ENCODE measurements at places on chromosomes 2 and 18. TPM values are rescaled to one million over a fixed set of nuclear protein-coding genes. Genes with fewer than 3 reads are reported as not detected.
A peak's percentile ranks its signal among the peaks of the same experiment; 100 is the strongest.

TXNDC2 gene
- total RNA-seq: 0.49 TPM

KHK gene
- 9.3 TPM for total RNA-seq

CYRIA gene
- total RNA-seq: 12.5 TPM

DNA sequence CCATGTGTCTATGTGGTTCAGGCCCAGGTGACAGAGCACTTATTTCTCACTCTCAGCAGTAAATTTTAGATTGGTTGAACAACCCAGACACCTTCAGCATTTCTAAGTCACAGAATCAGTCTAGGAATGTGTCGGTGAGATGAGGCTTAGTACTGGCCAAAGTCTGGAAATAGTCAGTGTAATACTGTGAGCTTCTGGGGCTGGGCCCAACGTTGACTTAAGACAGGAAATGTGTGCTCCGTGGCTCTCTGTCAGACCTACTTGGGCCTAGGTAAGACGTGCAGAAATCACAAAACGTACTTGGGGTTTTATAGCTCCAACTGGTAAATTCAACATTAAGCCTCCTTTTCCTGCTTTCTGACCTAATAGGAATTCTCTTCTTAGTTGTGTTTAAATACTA, 160.3 kb upstream of the COL3A1 start:
- no peaks in the 10 kb centered on the region for H3K36me3 ChIP-seq
- no peak overlapping the region for H3K4me3 ChIP-seq
- peaks cover 8% of the 10 kb centered on the region for H3K4me1 ChIP-seq
- H3K27me3 ChIP-seq: no peaks in the 10 kb centered on the region
- H3K27ac ChIP-seq: no peak overlapping the region
- no peak for DNase-seq

GRCh38 chr2:223889229-223889628, 51.8 kb upstream of the AP1S3 start:
- H3K27ac ChIP-seq: no peak overlapping the region
- no peaks in the 10 kb centered on the region for H3K4me1 ChIP-seq
- no peak for DNase-seq
- peaks cover 22% of the 10 kb centered on the region for H3K36me3 ChIP-seq
- no peaks in the 10 kb centered on the region for H3K27me3 ChIP-seq

DNA sequence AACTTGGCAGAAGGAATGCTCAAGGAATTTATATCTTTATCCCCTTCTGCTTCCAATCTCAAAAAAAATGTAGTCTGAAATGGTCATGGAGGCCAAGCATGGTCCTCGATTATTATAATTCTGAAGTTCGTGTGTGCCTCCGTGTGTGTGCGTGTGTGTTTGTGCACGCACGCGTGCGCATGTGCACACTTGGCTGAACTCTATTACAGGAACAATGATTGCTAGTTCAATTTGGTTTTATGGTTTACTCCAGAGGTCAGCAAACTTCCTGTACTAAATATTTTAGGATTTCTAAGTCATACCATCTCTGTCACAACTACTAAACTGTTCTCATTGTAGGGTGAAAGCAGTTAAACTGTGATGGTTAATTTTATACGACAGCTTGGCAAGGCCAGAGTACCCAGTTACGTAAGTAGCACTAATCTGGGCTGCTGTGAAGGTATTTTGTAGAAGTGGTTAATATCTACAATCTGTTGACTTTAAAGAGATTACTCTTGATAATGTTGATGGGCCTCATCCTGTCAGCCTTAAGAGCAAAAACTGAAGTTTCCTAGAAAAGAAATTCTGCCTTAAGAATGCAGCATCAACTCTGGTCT, 5.8 kb upstream of the MARCHF7 start:
- DNase-seq: no peak
- H3K36me3 ChIP-seq: no peaks in the 10 kb centered on the region
- H3K27me3 ChIP-seq: no peaks in the 10 kb centered on the region
- peaks cover 16% of the 10 kb centered on the region for H3K4me1 ChIP-seq
- no peak overlapping the region for H3K4me3 ChIP-seq

DNA sequence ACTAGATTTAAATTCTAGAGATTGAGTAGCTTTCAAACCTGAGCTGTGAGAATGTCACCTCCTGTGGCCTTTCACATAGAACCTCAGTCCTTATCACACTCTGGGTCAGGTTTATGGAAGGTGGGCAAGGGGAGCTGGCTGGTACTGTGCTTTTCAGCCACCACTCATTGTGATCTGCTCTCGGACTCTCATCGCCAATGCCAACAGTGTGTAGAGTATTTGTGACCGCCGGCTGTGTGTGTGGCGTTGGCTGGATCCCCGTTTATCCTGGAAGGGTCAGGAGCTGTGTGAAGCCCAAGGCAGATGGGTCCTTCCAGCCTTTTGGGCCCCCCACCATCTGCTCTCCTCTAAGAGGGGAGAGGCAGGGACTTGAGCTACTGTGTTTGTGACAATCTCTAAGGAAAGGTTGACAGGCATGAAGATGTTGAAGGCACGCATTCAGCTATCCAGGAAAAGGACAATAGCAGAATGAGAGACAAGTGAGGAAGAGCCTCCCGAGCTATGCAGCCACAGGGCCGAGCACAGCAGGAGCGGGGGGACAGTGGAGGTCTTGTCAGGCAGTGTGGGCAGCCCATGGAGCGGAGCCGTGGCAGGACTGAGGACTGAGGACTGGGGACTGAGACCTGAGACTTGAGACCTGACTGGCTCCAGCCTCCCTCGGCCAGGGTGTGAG, 107.1 kb upstream of the TPO start:
- H3K27ac ChIP-seq: no peak overlapping the region
- H3K36me3 ChIP-seq: no peaks in the 10 kb centered on the region
- no peaks in the 10 kb centered on the region for H3K27me3 ChIP-seq
- H3K4me1 ChIP-seq: no peaks in the 10 kb centered on the region
- no peak overlapping the region for H3K4me3 ChIP-seq

GRCh38 chr2:193251909-193252308, 1057.2 kb upstream of the TMEFF2 start:
- H3K4me3 ChIP-seq: no peak overlapping the region
- DNase-seq: no peak
- no peaks in the 10 kb centered on the region for H3K36me3 ChIP-seq
- H3K27me3 ChIP-seq: no peaks in the 10 kb centered on the region
- no peak overlapping the region for H3K27ac ChIP-seq
- no peaks in the 10 kb centered on the region for H3K4me1 ChIP-seq

- peaks cover 27% of the 10 kb centered on the region for H3K4me1 ChIP-seq
- H3K27me3 ChIP-seq: no peaks in the 10 kb centered on the region
- no peaks in the 10 kb centered on the region for H3K36me3 ChIP-seq
- H3K4me3 ChIP-seq: no peak overlapping the region
- DNase-seq: no peak
Observed at GRCh38 chr2:131076707-131077106, 16.6 kb downstream of the FAM168B start.

GRCh38 chr2:217291259-217291658, 431.4 kb upstream of the TNP1 start:
- peaks cover 11% of the 10 kb centered on the region for H3K4me1 ChIP-seq
- DNase-seq: no peak
- no peak overlapping the region for H3K4me3 ChIP-seq
- no peaks in the 10 kb centered on the region for H3K27me3 ChIP-seq
- no peak overlapping the region for H3K27ac ChIP-seq
- no peaks in the 10 kb centered on the region for H3K36me3 ChIP-seq

- H3K36me3 ChIP-seq: no peaks in the 10 kb centered on the region
- no peaks in the 10 kb centered on the region for H3K27me3 ChIP-seq
- no peak overlapping the region for H3K27ac ChIP-seq
- no peaks in the 10 kb centered on the region for H3K4me1 ChIP-seq
Observed at GRCh38 chr2:126542247-126542646, 113.7 kb upstream of the GYPC start.

GRCh38 chr2:197986977-197987376, 182.6 kb downstream of the PLCL1 start:
- no peak overlapping the region for H3K4me3 ChIP-seq
- no peak overlapping the region for H3K27ac ChIP-seq
- no peaks in the 10 kb centered on the region for H3K36me3 ChIP-seq

DNA sequence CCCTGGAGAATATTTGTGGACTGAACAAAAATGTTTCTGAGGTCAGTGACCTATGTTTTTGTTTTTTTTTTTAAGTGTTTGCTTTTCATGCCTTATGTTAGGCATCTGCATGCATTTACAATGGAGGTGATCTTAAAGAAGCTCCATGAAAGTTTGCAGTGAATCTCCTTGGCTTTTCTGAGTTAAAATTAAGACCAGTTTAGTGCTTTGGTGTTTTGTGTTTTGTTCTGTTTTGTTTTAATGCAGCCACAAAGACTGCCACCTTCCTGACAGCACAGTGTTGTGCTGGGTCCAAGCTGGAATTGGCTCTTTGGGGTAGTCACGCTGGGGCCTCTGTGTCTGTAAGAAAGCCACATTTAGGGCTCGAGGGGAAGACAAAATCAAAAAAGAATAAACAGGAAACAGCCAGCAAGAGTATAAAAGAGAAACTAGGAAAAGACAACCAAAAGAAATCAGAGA, 396.2 kb downstream of the ARHGAP15 start:
- no peak for DNase-seq
- H3K36me3 ChIP-seq: no peaks in the 10 kb centered on the region
- H3K4me1 ChIP-seq: peaks cover 40% of the 10 kb centered on the region
- no peak overlapping the region for H3K4me3 ChIP-seq
- H3K27ac ChIP-seq: peak overlapping the region; percentile 10

- H3K36me3 ChIP-seq: no peaks in the 10 kb centered on the region
- no peak for DNase-seq
- peaks cover 22% of the 10 kb centered on the region for H3K4me1 ChIP-seq
Observed at GRCh38 chr2:241882091-241882625, 12.6 kb downstream of the RTP5 start.

DNA sequence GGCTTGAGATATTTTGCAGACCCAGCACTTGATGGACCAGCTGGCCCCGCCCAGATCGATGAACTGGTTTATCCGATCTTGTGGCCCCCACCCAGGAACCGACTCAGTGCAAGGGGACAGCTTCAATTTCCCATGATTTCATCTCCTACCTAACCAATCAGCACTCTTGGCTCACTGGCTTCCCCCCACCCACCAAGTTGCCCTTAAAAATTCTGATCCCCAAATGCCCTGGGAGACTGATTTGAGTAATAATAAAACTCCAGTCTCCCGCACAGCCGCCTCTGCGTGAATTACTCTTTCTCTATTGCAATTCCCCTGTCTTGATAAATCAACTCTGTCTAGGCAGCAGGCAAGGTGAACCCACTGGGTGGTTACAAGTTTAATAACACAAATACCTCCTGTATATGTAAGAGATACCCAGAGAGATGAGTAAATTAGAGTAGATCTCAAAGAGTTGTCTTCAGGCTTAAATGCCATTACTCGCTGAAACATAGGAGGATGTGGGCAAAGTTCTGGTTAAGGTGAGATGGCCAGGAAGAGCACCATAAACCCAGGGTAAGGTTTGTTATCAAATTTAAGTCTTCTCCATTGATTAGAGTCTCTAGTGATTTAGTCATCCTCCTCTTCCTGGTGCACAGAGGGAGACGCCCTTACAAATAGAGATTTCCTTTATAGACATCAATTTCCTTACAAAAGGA, 222.8 kb downstream of the ARL4C start:
- no peak overlapping the region for H3K4me3 ChIP-seq
- H3K27me3 ChIP-seq: no peaks in the 10 kb centered on the region
- H3K4me1 ChIP-seq: no peaks in the 10 kb centered on the region
- H3K27ac ChIP-seq: no peak overlapping the region

Data from vagina (tissue), 2 donors.